ENCODE measurements at places on chromosomes 13 and 19. TPM values are rescaled to one million over a fixed set of nuclear protein-coding genes. Genes with fewer than 3 reads are reported as not detected.
A peak's percentile ranks its signal among the peaks of the same experiment; 100 is the strongest.

The PLK5 gene
- total RNA-seq, result not detected

The ZNF441 gene
- 8.9 TPM for total RNA-seq

The CEACAM16 gene
- total RNA-seq, result not detected

The SMIM44 gene
- not detected for total RNA-seq

The PSG11 gene
- not detected for total RNA-seq

The GSX1 gene
- total RNA-seq, result not detected

The SSC5D gene
- total RNA-seq, result 0.13 TPM

- no peak for DNase-seq
Measured at GRCh38 chr19:16591803-16592556, 19.8 kb upstream of the SLC35E1 start.

DNA sequence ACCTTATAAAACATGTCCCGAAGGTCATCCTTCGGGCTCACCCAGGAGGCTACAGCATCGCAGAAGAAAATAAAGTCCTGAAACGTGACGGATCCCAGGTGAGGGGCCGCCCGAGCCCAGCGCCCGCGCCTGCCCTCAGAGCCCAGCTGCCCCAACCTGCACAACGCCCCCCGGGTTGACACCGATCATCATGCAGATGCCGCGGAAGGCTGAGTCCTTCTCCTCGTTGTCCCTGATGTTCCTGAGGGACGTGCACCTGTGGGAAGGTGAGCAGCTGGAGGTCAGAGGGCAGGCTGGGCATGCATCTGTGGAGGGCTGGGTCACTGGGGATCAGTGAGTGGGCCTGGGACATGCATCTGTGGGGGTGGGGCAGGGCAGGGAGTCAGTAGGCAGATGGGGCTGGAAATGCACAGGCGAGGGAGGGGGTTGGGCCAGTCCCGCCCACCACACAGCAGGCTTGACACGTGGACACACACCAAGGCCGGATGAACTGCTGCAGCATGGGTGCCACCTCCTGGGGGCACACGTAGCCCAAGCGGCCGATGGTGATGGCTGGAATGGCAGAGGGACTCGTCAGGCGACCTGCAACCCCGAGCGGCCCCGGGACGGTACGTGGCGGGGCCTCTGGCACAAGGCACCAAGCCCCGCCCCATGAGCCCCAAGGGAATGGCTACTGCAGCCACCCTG lies 5.3 kb upstream of the FBXW9 start:
- DNase-seq, result no peak

DNA sequence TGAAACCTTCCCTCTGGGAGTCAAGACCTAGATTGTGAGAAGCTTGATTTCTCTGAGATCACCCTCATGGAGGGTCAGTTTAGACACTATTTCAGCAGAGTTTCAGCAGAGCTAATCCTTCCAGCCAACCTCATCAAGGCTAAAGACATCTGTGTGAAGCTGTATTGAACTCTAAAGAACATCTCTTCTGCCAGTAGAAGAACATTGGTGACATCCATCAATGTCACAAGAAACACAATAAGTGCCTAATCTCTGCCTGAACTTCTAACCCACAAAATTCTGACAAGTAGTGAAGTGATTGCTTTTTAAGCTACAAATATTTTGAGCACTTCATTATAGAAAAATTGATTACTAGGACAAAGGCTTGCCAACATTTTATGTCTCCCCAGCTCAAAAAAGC lies 475.8 kb upstream of the PCDH20 start:
- no peak for DNase-seq

GRCh38 chr13:35736876-35737275 lies 260.4 kb upstream of the MAB21L1 start:
- DNase-seq, result no peak

GRCh38 chr19:54616057-54616456 lies 14.2 kb upstream of the LILRB1 start:
- DNase-seq, result no peak

GRCh38 chr19:45173816-45174215 lies 4.2 kb downstream of the TRAPPC6A start:
- DNase-seq, result no peak

GRCh38 chr19:43691755-43692154 lies 21.8 kb upstream of the PLAUR start:
- DNase-seq, result no peak

GRCh38 chr19:42207767-42208271 lies 9.7 kb downstream of the DEDD2 start:
- no peak for DNase-seq

DNA sequence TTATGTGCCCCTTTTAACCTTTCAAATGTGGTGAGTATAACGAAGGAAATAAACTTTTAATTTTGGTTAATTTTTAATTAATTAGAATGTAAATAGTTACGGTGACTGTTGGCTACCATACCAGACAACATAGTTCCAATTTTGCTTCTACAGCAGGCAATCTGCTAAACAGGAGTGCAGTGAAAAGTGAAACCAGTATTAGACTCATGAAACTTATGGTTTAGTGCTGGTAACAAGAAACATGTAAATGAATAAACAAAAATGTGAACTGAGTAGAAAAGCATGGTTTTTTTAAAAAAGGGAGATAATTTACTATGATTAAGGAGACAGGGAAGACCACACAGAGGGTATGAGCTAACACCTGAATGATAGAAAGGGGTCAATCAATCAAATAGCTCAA lies 478.4 kb downstream of the PCDH9 start:
- DNase-seq, result no peak

DNA sequence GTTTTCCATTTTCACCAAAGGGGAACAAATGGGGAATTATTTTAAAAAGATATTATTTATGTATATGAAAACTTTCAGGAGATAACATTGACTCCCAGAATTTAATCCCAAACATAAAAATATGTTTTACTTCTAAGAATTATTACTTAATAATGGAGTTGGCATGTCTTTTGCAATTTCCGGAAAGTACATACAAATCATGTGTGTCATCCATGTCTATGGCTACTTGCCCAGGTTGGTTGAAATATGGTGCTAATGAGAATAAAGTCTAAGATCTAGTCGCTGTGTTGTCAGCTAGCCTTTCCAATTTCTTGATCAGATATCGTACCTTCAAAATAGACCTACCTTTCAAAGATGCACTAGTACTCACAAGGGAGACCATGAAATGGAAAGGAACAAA lies 1003.2 kb upstream of the PCDH20 start:
- DNase-seq, result no peak

GRCh38 chr19:30169196-30169900 lies 202.8 kb upstream of the ZNF536 start:
- DNase-seq, result no peak

DNA sequence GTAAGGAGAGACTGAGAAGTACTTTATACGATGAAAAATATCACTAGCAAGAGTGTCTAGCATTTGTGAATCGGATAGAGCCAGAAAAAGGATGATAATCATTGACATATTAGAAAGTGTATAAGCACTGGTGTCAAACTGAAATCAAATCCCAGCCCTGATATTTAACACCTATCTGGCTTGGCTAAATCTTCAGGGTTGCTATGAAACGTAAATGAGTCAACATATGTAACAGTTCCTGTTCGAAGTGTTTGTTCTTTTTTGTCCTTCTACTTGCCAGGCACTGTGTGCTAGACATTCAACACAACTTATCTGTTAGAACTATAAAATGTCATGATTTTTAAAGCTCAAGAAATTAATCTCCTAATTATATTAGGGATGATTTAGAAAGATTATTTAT lies 40.8 kb downstream of the SERPINE3 start:
- peak; percentile 63 for DNase-seq
